Smooth muscle cell of the pulmonary artery (primary cell): ENCODE measurements at places on chromosomes 7 and 10. TPM values are rescaled to one million over a fixed set of nuclear protein-coding genes. Genes with fewer than 3 reads are reported as not detected.

The PLEKHS1 gene
- total RNA-seq = not detected in 2 replicates

The MBL2 gene
- total RNA-seq = not detected in 2 replicates

The TMEM184A gene
- total RNA-seq = 0.03 and 0.13 TPM in 2 replicates

The PRSS1 gene
- not detected in 2 replicates for total RNA-seq

The CDNF gene
- 0.59 and 2.6 TPM in 2 replicates for total RNA-seq

The LMOD2 gene
- not detected in 2 replicates for total RNA-seq

The BRI3 gene
- 104 and 180 TPM in 2 replicates for total RNA-seq

The LEP gene
- 0.17 and 8.9 TPM in 2 replicates for total RNA-seq

The MGMT gene
- total RNA-seq = 9.4 and 13.0 TPM in 2 replicates

The TTYH3 gene
- 37.3 and 76.9 TPM in 2 replicates for total RNA-seq

The OR6B1 gene
- not detected in 2 replicates for total RNA-seq

The TDRD1 gene
- 0.13 and 1.2 TPM in 2 replicates for total RNA-seq

The HOXA1 gene
- 0.20 and 0.52 TPM in 2 replicates for total RNA-seq

The HOGA1 gene
- 0.43 and 1.4 TPM in 2 replicates for total RNA-seq

The OR2A12 gene
- total RNA-seq = not detected in 2 replicates

The PHYH gene
- 13.9 and 21.5 TPM in 2 replicates for total RNA-seq

The SEC61A2 gene
- total RNA-seq = 10.6 TPM in 2 replicates

The CH25H gene
- total RNA-seq = 0.20 and 0.78 TPM in 2 replicates

The SDK1 gene
- 0.07 and 0.78 TPM in 2 replicates for total RNA-seq

The ANKRD7 gene
- 0.20 and 0.33 TPM in 2 replicates for total RNA-seq

The GPR85 gene
- total RNA-seq = 0.39 and 1.3 TPM in 2 replicates

The FEZF1 gene
- total RNA-seq = not detected in 2 replicates

The GIMAP2 gene
- 0.43 and 1.7 TPM in 2 replicates for total RNA-seq

The CEP41 gene
- total RNA-seq = 7.5 and 10.4 TPM in 2 replicates

The ANK3 gene
- total RNA-seq = 67.8 and 313 TPM in 2 replicates

The ADCYAP1R1 gene
- total RNA-seq = not detected in 2 replicates

The PON1 gene
- total RNA-seq = not detected in 2 replicates

The PGAM2 gene
- 0.52 and 3.3 TPM in 2 replicates for total RNA-seq

The ERCC6 gene
- 74.6 and 90.2 TPM in 2 replicates for total RNA-seq

The ELFN1 gene
- total RNA-seq = 0.07 TPM in 1 of 2 replicates, not detected in the other

The NME8 gene
- not detected in 2 replicates for total RNA-seq

The OR2A7 gene
- 0.07 and 0.40 TPM in 2 replicates for total RNA-seq

The DUS4L gene
- 5.5 and 7.9 TPM in 2 replicates for total RNA-seq
